ENCODE measurements at places on chromosomes 5 and 9.

GRCh38 chr5:75623846-75624245 lies 12.6 kb downstream of the ANKDD1B start:
- no peak for DNase-seq

GRCh38 chr5:174491265-174491664 lies 233.1 kb upstream of the MSX2 start:
- DNase-seq = no peak

GRCh38 chr5:143676802-143677201 lies 135.2 kb upstream of the HMHB1 start:
- peak; percentile 56 for DNase-seq

DNA sequence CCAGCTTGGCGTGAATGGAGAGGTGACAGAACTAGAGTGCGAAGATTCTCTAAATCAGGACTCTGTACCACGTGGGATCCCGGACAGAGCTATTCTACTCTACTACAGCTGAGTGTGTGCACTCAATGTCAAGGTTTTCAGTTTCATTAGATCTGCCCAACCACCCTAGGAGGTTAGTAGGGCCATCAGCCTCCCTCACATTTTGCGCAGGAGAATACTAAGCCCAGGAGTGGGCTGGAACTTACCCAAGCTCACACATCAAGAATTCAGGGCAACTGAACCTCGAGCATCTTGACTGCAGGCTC lies 68.3 kb upstream of the TBC1D2 start:
- DNase-seq = no peak

DNA sequence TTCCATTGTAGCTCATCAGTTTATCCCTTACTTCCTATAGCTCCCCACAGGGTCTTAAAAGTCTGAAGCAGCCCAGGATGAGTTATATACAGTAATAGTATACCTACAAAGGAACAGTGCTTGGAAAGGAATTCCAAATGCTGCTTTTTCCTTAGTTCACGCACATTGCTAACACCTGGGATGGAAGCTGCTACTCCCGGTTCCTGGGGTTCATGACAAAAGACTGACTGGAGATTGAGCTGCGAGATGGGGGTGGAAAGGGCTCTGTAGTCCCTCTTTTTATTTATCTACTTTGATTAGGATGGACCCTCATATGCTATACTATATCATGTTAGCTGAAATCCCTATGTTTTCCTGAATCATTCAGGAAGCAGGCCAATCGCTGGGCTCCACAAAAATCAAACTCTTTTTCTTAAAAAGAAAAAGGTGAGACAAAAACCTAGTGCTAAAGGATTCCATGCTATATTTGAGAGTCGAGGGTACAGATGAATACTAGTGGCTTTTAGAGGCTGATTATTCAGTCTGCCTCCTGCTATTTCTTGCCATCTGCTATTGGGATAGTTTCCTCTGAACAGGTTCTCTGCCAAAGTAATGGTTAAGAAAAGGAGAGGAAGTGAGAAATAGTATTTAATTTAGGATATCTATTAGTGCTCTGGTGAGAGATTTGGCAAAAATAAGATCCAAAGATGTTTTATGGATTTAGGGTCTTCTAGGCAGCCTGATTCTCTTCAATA lies 81.2 kb downstream of the MRPS27 start:
- no peak for DNase-seq
